Body of pancreas (tissue), 4 donors: ENCODE measurements at places on chromosomes 13 and 19.

- no peak for DNase-seq
Measured at GRCh38 chr19:55355213-55355821, 798 bp upstream of the COX6B2 start.

DNA sequence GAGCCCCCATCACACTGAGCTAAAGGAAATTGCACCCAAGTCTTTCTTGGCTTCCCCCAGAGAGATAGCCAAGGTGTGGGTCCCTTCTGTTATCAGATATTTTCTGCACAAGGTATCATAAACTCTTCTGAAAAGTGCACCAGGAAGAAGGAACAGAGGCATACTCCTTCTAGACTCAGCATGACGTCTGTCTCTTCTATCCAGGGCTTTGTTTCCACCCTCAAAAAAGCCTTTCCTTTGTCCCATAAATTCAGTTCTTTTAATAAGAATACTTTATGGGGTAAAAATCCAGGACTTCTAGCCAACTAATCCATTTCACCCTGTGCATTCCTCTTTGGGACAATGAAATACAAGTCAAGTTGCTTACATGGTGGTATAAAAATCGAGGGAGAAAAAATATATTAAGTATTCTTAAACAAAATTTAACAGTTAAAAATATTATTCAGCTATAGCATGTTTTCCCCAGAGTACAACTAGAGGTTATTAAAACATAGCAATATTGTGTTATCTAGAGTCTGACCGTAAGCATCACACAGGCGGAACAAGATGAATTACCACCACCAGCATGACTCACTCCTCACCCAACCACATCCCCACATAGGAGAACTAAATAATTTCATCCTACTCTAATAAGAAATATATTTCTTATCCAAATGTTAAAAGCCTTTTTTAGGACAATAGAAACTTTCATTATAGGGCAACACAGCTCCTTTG lies 79.9 kb upstream of the GPC6 start:
- no peak for DNase-seq

DNA sequence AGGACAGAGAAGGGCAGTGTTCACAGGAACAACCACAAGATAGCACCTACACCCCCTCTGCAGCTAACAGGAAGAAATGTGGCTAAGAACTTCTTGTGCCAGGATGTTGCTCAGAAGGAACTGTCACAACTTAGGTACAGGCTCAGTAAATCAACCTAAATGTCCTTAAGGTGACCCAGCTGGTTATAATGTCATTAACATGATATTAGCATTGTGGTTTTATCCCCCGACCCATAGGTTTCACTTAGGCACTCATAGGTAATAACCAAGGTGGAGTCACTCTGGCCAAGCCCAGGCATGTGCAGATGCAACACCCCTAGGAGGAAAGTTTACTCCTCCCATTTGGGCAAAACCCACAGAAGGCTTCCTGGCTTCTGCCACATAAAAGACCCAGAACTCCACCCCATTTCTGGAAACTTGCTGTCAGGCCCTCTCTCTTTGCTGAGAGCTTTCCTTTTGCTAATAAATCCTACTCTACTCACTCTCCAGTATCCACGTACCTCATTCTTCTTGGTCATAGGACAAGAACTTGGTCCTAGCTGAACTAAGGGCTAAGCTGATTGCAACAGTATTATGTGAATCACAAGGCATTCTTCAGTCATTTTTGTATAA lies 951.3 kb downstream of the SLITRK5 start:
- no peak for DNase-seq

DNA sequence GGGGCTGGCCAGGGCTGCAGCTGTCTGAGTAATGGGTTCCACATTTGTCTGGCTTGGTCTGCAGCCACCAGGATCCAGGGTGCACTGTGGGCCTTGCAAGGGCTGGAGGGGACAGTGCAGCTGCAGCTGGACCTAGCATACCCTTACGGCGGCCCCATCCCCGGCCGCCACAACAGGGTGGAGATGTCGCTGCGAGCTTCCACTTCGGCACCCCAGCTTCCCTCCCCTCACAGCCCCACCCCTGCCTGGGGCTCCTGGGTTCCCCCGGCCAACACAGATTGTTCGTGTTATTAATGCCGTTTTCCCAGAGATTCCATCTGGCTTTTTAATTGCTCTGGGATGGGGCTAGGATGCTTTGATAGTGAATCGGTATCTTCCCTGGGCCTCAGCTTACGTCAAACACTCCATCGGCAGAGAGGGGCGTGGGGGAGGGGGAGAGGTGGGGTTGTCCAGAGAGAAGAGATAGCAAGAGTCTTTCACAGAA lies 5.8 kb downstream of the CEBPA start:
- DNase-seq: no peak

DNA sequence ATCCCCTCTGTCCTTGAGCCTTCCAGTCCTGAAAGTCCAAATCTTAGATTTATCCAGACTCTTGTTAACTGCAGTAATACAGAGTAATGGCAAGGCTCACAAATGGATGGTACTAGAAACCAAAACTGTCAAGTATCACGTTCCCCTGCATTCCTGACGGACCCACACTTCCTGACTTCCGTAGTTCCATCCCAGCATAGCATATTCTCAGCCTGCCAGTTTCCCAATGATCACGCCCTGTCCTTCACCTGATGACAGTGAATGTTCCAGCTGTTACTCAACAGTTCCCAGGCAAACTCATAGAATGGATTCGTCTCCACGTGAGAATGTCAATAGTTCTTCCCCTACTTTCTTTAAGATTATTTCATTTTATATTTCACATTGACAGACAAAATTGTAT lies 33.6 kb downstream of the SLC7A1 start:
- no peak for DNase-seq

- peak; percentile 31 for DNase-seq
Measured at GRCh38 chr19:33868788-33869412, 72.2 kb downstream of the KCTD15 start.

DNA sequence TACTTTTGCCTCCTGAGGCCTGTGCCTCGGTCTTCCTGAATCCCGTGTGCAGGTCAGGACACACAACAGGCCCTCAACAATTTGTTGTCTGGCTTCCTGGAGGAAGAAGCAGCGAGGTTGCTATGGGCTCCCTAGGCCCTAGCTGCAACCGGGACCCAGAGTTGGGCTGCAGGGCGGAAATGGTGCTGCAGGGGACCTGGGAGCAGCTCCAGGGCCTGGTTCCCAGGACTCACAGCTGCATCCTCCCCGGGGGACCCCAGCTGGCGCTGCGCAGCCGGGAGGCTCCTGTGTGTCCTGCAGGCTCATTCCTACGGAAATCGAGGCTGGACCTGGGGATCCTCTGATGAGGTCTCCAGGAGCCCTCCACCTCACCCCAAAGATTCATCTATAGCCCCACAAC lies 999 bp upstream of the TNFAIP8L1 start:
- no peak for DNase-seq

- DNase-seq: peak; percentile 78
Measured at GRCh38 chr13:34941835-34942731, at the start of gene NBEA. Gene NBEA, plus strand, starts transcription at chr13:34942270. Its CDS starts 551 bp downstream, at chr13:34942821.

- no peak for DNase-seq
Measured at GRCh38 chr13:60931858-60932546, 483.6 kb downstream of the PCDH20 start.

DNA sequence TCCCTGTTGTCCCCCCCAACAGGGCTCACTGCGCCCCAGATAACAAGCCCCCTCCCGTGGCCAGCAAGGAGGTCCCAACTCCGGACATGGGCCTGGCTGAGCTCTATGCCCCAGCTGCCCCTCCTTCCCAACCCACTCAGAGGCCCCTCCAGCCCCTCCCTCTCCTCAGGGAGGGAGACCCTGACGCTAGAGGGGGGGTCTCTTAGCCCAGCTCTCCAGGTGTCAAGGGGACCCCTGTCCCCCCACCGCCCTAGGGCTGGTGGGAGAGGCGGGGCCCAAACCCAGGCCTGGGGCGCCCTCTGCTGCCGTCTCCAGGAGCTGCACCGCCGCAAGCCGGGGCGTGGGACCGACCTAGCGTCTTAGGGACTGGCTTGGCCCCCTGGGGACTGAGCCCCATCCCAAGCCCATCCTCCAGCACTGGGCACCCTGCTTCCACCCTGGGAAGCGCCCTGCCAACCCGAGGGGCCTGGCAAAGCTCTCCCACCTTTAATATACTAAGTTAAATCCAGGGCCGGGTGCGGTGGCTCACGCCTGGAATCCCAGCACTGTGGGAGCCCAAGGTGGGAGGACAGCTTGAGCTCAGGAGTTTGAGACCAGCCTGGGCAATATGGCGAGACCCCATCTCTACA lies 1.4 kb downstream of the GRIN3B start:
- DNase-seq: peak; percentile 60

DNA sequence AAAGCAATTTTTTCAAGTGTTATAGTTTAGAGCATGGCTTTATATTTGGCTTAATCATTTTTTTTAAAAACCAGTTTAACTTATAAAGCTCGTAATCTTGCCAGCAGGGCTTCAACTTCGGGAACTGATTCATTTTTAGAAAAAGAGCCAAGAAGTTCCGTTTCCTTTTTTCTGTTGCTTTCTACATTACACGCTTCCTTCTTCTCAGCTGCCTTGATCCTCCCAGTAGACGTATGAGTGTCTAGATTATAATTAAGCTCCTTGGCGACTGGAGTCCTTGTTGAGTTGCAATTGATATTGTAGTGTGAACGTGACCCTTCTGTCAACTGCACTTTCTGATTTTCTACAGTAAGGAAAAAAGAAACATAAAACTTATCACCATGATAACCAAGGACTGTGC lies 497.2 kb downstream of the DIAPH3 start:
- DNase-seq: no peak

DNA sequence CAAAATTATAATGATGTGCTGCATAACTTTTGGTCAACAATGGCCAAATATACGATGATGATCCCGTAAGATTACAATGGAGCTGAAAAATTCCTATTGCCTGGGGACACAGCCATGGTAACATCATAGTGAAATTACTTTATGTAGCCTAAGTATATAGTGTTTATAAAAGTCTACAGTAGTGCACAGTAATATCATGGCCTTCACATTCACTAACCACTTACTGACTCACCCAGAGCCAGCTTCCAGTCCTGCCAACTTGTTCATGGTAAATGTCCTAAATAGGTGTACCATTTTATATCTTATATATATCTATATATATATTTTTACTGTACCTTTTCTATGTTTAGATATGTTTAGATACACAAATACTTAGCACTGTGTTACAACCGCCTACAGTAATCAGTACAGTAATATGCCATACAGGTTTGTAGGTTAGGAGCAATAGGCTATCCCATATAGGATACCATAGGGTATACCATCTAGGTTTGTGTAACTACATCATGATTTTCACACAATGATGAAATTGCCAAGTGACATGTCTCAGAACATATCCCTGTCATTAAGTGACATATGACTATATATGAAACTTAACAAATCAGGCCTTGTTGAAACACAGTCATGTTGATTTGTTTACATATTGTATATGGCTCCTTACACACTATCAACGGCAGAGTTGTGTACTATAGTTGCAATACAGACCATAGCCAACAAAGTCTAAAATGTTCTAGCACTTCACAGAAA lies 23.7 kb downstream of the DIS3 start:
- no peak for DNase-seq

DNA sequence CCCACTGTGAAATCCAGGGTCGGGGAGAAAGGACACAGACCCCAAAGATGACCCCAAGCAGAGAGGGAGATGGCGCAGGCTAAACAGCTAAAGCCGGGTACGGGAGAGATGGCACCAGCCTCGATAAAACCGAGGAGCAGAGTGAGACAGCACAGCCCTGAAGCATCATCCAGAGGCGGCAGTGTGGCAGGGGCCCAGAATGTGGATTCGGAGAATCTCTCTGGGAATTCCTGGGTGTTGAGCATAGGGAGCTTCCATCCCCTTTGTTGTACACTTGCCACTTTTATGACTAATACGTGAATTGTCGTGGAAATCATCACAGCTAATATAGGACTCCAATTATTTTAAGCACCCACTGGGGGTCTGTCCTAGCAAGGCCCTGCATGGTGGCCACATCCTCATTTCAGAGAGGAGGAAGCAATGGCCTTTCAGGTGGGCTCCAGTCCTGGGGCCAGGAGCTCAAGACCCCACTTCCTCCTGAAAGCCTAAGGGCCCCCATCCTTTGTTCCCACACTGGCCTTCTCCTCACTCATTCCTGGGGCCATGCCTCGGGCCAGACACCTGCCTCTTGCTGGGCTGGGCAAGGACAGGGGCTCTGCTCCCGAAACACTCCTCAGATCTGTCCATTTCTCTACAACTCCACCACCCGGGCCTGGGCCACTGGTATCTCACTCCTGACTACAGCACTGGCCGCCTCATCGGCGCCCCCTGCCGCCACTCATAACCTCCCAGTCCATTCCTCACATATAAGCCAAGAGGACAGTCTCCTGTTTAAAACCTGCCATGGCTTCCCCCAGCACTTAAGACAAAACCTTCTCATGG lies 29.3 kb upstream of the ATP1A3 start:
- DNase-seq: no peak
